Activated CD8-positive, alpha-beta memory T cell treated with anti-CD3 and anti-CD28 coated beads for 24 hours (primary cell): ENCODE measurements at places on chromosomes 7 and 10.

DNA sequence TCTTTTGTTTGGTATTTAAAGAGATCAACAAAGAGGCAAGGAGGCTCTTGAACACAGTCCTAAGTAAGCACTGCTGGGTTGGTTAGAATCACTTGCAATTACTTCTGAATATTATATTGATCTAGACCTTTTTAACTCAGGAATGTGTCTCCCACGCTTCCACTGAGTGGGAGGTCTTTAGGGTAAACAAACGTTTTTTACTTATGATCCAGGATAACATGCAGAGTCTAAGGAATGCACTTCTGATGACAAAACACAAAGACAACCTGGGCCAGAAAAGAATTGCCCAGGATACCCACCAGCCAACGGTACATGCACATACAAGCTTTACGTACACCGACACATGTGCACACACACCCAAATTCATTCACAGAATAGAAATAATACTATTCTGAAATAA, 626.9 kb downstream of the PARD3 start:
- no peak for DNase-seq

- DNase-seq: no peak
Measured at GRCh38 chr7:44673324-44673723, 66.9 kb downstream of the OGDH start.

GRCh38 chr7:144812379-144813283, 23.2 kb downstream of the TPK1 start:
- DNase-seq: no peak

GRCh38 chr7:3165681-3166580, 122.3 kb upstream of the CARD11 start:
- DNase-seq: no peak

- DNase-seq: no peak
Measured at GRCh38 chr7:8922726-8923125, 489.3 kb downstream of the NXPH1 start.
